GM04504 (cell line): ENCODE measurements at places on chromosomes 2 and 18.

- no peak for DNase-seq
These were observed 28.1 kb upstream of the RASGRP3 start for GRCh38 chr2:33448220-33448899.

DNA sequence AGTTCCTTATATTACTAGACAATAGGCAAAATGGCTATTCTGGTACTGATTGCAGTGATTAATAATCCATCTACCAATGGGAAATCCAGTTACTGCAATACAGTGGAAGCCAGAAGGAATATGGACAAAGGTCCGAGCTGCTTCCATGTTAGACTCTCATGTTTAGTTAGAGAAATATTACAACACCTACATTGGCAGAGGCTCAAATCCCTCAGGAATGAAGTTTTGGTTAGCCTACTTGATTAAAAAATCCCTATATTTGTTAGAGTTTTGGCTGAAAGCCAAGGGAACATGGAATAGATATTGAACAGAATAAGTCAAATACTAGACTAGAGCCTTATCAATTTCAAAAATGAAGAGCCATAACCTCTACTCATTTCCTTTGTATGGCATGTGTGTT is 48.5 kb downstream of the ARL6IP6 start:
- DNase-seq = no peak

DNA sequence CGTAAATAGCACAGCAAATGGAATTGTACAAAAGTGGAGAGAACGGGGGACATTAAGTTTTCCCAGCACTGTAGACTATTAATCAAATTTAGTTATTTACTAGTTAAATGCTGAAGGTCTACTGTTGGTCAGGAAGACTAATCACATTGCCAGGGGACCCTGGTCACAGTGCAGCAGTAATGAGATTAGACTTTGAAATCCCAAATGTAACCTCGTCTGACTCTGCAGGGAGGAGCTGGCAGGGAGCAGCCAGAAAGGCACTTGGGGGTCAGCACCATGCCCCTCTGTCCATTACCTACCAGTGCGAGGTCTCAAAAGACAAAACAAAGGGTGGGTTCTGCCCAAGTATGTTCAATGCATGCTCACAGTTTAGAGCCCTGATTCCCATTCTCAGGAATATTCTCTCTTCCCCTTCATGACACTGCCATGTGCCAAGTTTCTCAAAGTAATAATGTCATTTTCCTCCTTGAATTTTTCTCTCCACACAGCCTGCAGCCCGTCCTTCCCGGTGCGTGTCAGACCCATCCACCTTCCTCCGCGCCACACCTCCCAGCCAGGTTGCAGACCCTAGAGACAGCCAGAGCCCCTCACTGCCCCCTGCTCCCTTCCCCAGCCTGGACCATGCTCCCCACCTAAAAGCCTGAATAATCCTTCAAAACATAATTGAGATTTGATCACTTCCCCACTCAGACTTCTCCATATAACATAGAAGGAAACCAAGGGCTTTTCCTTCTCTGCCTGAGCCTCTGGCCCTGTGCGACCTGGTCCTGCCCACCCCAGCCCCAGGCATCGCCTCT is 52.5 kb downstream of the TMEM18 start:
- DNase-seq = no peak

DNA sequence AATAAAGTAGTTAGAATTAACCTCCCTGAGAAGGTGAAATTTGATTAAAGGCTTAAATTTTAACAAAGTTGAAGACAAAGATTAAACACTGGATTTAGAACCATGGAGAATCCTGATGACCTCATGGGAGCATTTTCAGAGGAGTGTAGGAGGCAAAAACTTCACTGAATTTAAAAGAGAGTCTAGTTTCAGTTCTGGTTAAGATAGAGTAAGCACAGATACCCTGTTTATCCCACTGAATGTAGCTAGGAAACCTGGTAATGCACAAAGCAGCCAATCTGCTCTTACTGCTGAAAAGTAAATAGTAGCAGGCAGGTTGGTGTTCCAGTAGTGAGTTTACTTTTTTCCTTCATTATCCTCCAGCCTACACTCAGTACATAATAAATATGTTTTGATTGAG is 654.9 kb upstream of the SYT4 start:
- DNase-seq = no peak

- peak; percentile 32 for DNase-seq
These were observed 31.2 kb downstream of the C1D start for GRCh38 chr2:68031542-68032160.

DNA sequence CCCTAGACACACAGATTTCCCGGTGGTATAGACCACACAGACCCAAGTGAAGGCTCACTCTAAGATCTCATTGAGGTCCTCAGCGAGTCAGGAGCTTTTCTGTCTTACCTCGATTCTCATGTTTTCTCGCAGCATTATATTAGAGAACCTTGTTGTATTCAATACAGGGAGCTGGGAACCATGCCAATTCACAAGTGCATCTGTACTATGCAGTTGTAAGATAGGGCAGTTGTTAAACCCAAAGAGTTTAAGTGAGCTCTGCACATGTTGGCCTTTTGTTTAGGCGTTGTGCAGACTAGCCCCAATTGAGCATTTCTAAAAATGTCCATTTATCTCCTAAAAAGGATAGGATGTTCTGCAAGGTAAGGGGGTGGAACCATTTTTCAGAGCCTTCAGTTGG is 59.6 kb downstream of the FEZ2 start:
- no peak for DNase-seq

DNA sequence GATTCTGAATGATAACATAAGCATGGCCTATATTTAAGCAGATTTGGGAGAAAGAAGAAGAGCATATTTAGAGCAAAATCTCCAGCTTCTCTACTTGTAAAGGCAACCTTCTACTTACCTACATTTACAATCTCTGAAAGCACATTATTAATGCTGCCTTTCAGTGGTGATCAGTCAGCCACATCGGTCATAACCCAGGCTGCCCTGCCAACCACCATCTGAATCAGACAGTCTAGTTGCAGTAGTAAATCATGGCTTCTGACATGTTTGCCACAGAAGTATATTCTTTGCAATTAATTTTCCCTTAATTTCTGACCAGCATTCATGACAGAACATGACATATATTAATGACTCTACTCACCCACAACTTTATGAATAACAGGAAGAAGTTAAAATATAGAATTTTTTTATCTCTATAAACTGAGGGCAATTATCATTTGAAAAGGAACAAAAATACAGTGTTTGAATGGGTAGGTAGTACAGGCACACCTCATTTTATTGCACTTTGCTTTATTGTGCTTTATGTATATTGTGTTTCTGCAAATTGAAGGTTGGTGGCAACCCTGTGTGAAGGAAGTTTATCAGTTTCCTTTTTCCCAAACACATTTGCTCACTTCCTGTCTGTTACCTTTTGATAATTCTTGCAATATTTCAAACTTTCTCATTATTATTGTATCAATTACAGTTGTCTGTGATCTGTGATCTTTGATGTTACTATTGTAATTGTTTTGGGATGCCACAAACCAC is 531.6 kb upstream of the CHAC2 start:
- no peak for DNase-seq

GRCh38 chr2:108923019-108923700 is 65.9 kb downstream of the EDAR start:
- no peak for DNase-seq

DNA sequence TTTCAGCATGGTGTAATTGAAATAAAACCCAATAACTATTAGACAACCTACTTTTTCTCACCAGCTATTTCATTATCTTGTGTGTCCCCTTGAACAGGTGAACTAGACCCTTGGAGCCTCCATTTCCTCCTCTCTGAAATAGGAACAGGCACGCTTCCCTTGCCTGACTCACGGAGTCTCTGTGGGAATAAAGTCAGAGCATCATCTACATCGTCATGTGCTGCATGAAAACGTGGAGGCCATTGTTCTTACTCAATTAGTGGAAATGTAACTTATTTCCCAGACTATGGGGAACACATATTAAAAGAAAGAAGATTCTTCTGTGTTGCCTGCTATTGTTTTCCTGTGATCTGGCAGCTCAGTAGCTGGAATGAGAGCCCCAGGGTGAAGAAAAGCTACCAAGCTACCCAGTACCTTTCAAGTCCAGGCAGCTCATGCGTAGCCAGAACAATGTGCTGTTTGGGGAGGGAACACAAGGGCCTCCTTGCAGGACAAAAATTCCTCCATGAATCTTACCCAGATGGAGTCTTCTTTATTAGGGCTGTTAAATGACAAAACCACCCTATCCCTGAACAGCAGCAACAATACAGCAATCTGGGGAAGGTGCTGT is 59.8 kb downstream of the SOX11 start:
- no peak for DNase-seq

DNA sequence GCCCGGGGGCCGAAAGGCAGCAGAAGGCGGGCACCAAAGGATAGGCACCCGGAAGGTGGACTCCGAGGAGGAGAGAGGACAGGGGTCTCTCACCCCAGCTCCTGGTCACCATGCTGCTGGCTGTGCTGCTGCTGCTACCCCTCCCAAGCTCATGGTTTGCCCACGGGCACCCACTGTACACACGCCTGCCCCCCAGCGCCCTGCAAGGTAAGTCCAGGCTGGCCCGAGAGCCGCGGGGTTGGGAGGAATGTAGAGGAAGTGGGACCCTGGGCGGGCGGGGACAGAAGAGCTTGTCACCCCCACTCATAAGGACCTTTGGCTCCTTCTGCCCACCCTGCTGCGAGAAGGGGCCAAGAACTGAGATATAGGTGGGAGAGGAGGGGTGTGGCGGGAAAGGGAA is 301 bp downstream of the PRSS56 start:
- no peak for DNase-seq

GRCh38 chr2:205803500-205803899 is 121.2 kb downstream of the NRP2 start:
- no peak for DNase-seq

DNA sequence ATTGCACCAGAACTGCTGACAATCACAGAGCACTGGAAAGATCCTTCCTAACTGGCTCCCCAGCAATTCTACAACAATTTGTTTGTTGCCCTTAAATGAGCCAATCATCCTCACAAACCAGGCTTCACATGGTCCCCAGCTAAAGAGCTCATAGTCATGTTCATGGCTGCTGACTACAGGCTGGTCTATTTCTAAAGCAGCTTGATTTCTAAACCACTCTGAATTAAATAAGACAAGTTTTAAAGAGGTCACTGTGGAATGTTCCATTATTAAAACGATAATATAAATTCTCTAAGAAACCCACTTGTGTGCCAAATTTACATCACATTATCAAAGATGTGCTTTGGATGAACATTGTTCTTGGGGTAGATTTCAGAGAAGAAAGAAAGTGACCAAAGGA is 110.7 kb downstream of the COPS8 start:
- no peak for DNase-seq

- DNase-seq = no peak
These were observed 43.1 kb downstream of the GPC1 start for GRCh38 chr2:240478346-240479110.

- no peak for DNase-seq
These were observed 61.8 kb upstream of the YWHAQ start for GRCh38 chr2:9692456-9693195.

DNA sequence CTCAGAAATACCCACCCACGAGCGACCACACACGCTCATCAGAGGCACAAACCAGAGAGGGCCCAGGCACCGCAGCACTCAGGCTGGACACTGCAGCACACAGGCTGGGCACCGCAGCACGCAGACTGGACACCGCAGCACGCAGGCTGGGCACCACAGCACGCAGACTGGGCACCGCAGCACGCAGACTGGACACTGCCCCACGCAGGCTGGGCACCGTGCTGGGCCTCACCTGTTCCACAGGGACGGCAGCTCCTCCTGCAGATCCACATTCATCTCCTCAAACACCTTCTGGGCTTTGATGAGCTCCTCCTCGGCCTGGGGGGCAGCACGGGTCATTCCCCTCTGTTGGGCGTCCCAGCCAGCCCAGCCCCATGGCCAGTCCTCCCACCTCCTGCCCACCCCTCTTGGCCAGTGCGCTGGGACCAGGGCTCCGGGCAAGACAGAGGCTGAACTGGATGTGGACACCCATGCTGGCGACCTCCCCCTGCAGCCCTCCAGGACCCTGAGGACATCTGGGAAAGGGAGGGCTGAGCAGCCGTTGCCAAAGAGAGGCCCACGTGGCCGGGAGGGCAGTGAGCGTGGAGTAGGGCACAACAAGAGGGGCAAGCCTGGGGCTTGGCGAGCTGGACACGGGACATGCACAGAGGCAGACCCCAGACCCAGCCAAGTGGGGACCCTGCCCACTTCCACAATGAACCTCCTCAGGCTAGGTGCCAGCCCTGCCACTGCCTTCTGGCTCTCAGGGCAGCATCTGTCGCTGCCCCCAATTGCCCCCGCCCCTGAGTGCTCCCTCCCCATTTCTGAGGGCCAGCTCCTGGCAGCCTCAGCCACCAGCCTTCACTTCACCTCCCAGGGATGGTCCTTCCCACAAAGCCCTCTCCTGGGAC is 43.0 kb downstream of the BIN1 start:
- DNase-seq = no peak

DNA sequence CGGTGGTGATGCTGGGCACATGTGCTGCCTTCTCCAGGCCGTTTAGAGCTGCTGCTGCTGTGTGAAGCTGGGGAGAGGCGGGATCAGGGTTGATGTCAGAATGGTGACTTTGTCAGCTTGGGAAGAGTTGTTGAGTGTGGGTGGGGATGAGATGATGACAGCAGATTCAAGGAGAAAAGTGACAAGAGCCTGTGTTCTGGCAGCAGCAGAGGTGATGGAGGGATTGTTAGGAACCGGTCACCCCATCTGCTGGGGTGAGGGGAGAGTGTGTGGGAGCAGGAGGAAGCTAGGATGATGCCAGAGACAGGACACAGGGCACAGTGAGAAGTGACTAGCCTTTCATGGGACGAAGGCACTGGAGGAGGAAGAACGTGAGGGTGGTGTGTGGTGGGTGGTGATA is 345.5 kb downstream of the RNF144A start:
- no peak for DNase-seq

GRCh38 chr2:60046529-60046928 is 506.9 kb downstream of the BCL11A start:
- DNase-seq = no peak

GRCh38 chr18:27599202-27599829 is 414.2 kb upstream of the CHST9 start:
- DNase-seq = peak; percentile 10
